ENCODE measurements at places on chromosomes 5 and 9.

GRCh38 chr9:92404042-92404836 is at the start of gene OGN:
OGN (minus strand) TSS chr9:92404578; CDS start chr9:92403407, 1,171 bp downstream.
- DNase-seq: no peak

GRCh38 chr9:5897851-5898250 is 7.2 kb downstream of the MLANA start:
- DNase-seq: no peak

- DNase-seq: no peak
These were observed 65.5 kb downstream of the SECISBP2 start for GRCh38 chr9:89383721-89384300.

DNA sequence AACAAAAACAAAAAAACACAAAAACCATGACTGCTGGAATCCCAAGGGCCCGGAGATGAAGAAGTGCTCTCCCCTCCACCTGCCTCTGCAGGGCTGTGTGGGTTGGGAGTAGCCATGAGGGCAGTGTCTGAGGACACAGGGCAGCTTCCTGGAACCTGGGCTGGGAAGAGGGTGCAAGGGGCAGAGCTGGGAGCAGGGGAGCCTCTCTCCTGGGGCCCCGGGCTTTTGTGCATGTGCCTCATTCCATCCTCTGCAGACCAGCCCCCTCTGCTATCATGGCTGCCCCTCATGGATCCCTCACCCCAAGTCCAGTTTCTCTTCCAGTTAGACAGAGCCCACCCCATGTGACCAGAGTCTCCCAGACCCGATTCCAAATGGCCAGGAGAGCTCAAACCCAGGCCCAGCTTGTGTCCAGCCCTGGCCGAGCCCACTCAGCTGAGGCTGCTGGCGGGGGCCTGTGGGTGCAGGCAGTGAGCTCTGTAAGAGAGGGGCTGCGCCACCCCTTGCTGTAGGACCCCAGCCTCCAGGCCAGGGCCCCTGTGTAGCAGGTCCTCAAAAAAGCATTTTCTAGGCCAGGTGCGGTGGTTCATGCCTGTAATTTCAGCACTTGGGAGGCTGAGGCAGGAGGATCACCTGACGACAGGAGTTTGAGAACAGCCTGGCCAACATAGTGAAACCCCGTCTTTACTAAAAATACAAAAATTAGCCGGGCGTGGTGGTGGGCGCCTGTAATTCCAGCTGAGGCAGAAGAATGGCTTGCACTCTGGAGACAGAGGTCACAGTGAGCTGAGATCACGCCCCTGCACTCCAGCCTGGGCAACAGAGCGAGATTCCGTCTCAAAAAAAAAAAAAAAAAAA is 44.5 kb downstream of the PLPP7 start:
- DNase-seq: no peak

DNA sequence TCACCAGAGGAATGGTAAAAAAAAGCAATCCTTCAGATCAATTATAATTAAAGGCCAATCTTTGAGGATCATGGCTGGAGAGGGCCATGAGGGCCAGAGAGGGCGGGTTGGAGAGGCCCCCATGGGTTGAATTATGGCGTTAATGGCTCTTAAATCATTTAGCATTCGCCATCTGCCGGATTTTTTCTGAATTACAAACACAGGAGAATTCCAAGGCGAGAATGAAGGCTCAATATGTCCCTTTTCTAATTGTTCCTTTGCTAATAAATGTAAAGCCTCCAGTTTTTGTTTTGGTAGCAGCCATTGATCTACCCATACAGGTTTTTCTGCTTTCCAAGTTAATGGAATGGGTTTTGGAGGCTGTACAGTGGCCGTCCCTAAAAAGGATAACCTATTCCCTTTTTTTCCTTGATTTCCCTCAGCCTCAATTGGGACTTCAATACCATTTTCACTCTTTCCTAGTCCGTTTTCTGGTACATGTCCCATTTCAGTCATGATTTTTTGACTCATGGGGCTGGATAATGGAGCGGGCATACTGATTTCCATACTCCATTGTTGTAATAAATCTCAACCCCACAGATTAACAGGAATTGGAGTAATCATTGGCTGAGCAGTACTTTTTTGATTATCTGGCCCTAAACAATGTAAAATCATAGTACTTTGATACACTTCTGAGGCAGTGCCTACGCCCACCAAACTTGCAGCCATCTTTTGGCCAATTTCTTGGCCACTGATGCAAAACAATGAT is 6.7 kb upstream of the TMEM141 start:
- DNase-seq: no peak

- no peak for DNase-seq
These were observed 3.6 kb upstream of the FST start for GRCh38 chr5:53476531-53477480.

DNA sequence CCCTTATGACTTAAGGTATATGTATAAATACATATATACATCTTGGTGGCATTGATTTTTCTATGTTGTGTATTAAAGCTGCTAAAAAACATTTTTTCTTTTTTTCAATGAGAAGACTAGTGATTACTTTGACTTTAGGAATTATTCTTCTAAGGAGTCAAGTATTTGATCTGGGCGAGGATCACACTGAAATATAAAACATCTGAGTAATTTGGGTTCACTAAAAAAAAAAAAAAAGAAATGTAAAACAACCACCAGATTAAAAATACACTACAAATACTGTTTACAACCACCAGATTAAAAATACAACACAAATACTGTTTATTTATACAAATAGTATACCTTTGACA is 9.0 kb downstream of the UBAP1 start:
- no peak for DNase-seq

DNA sequence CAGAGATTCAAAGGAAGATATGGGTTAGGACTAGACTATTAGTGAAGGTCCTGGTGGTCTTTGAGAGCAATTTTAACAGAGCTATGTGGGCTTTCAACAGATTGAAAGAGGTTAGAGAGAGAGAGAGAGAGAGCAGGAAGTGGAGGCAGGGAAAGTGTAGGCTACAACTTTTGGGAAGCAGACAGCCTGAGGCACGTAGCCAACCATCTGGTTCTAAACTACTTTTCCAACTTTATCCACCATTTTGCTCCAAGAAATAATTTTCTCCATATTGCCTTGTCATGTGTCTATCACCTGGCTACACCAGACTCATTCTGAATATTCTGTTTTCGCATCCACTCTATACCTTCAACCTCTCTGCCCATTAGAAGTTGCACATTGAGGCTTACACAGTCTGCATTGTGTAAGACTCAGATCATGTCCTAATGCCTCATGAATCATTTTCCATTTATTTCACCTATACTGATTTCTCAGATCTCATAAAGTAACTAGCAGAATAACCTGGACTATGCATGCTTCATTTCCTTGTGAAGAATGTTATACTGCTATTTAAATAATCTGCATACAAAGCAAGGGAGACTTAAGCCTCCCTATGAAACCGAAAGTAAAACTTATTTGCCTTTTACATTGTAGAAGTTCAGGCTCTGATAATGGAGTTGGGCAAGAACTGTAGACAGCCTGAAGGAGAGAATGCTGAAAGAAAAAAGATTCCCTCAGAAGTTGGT is 235.6 kb downstream of the ELAVL2 start:
- DNase-seq: no peak

GRCh38 chr5:62152394-62153087 is 153.5 kb upstream of the KIF2A start:
- no peak for DNase-seq

DNA sequence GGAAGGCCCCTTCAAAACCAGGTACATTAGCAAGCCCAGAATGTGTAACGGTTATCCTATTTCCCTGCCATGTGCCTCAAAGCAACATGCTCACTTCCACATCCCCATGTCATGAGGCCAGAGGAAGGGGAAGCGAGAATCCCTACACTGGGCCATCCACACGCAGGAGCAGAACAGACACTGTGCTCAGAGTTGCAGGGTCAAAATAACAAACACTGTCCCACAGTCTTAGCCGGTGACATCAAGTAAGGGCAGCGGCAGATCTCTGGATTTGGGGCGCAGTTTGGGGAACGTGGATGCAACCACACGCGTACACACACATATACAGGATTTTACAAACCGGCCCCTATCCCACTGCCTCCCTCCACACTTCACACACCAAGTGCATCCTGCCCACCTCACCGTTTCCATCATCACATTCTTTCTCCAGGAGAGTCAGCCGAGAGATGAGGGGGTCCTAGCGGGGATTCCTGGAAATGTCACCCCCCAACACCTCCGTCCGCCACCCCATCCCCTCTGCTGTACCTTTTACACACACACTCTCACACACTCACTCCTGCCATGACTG is 776 bp downstream of the APBA1 start:
- no peak for DNase-seq

- peak; percentile 71 for DNase-seq
These were observed 398 bp downstream of the RAPGEF6 start for GRCh38 chr5:131634666-131634995.

GRCh38 chr5:10994091-10994986 is 233.3 kb upstream of the DAP start:
- no peak for DNase-seq

DNA sequence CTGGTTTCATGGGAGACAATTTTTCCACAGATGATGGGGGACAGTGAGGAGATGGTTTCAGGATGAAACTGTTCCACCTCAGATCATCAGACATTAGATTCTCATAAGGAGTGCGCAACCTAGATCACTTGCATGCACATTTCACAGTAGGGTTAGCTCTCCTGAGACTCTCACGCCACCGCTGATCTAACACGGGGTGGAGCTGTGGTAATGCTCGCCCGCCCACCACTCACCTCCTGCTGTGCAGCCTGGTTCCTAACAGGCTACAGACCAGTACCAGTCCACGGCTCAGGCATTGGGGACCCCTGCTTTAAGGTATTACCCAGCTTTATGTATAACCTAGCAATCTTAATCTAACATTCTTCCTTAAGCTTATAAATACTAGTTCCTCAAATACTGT is 35.6 kb downstream of the TTC39B start:
- no peak for DNase-seq

DNA sequence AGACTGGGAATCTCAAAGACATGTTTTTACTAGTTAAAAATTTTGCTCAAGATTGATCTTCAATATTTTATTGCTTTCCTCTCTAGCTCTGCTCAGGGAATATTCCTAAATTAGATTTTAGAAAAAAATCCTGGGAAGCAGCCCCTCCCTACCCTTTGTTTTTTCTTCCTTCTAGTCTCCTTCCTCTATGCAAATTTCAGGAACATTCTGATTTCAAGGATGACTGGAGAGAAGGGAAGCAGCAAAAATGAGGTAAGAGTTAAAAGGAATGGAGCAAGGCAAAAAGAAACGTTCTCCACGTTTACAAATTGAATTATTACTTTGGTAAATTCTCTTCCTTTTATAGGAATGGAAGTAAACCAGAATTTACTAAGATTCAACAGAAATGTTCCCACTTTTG is 493.4 kb upstream of the TUSC1 start:
- no peak for DNase-seq

DNA sequence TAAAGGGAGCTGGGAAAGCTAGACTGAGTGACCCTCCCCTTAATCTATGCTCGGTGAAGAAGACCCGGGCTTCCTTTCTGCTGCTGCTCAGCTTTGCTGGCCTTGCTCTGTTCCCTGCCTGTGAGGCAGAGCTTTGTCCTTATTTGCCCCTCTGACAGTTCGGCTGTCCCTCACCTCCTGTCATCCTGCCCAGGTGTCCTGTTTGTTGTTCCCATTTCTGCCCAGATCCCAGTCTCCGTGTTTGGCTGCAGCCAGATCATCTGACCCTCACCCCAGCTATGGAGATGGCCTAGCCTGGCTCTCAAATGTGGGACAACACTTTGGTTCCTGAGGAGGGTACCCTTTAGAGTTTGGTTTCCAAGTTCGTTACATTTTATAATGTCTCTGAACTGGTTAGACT is 20.2 kb downstream of the OTULIN start:
- DNase-seq: no peak

- DNase-seq: no peak
These were observed 14.0 kb upstream of the GLRX start for GRCh38 chr5:95836544-95836943.

- DNase-seq: no peak
These were observed 254.1 kb upstream of the DAPK1 start for GRCh38 chr9:87243602-87244001.

DNA sequence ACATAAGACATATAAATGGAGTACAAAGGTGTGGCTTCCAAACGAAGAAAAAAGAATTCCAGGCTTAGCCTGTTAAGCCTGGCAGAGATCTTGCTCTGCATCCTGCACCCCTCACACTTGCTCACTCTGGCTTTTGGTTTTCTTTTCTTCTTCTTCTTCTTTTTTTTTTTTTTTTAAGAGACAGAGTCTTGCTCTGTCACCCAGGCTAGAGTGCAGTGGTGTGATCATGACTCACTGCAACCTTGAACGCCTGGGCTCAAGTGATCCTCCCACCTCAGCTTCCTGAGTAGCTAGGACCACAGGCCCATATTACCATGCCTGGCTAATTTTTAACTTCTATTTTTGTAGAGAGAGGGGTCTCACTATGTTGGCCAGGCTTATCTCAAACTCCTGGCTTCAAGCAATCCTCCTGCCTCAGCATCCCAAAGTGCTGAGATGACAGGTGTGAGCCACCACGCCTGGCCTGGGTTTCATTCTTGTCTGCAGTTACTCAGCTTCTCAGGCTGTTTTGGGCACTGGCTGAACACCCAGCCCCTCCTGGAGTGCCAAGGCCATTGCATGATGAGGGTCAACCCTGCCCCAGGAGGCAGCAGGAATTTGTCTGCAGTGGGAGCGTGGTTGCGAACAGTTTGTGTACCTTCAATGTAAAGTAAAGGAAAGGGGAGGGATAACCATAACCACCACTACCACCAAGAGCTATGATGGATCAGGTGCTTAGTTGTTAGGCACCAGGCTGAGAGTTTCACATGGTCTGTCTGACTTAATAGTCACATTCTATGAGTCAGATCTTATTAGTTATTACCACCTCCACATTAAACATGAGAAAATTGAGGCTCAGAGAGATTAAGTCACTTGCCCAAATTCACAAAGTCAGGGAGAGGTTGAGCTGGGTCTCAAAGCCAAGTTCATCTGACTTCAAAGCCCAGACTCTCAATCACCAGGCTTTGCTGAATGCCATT is 219.2 kb upstream of the PANK3 start:
- no peak for DNase-seq

GRCh38 chr5:62596096-62596495 is 17.5 kb downstream of the LRRC70 start:
- DNase-seq: no peak

- no peak for DNase-seq
These were observed 59.8 kb upstream of the POU5F2 start for GRCh38 chr5:93800988-93801811.

- no peak for DNase-seq
These were observed 80.0 kb upstream of the COL5A1 start for GRCh38 chr9:134561427-134562145.

DNA sequence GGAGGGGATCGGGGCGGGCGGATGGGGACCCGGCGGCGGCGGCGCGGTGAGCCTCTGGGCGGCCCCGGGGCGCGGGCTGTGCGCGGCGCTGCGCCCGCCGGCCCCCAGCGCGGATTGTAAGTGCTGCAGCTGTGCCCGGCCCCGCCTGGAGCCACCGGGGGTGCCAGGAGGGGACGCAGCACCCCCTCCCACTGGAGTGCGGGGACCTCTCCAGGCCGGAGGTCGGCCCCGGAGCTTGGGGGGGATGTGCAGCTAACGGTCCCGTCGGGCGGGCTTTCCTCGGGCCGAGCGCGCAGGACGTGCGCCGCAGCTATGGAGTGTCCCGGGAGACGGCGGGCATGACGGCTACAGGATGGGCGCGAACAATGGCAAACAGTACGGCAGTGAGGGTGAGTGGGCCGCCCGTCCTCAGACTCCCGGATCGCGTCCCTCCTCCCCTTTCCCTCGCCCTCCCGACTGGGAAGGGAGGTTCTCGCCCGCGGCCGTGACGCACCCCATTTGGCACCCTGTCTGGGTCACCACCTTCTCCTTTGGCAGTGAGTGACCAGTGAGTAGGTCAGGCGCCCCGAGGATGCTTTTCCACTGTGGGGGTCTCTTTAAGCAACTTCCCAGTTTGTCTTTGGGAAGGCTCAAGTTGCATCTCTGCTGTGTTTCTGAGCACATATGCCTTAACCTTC is 483 bp downstream of the FBXL7 start:
- DNase-seq: peak; percentile 15

- no peak for DNase-seq
These were observed 1.3 kb upstream of the NNT start for GRCh38 chr5:43601454-43602260.
